ENCODE measurements at places on chromosomes 4 and X.
A peak's percentile ranks its signal among the peaks of the same experiment; 100 is the strongest.

DNA sequence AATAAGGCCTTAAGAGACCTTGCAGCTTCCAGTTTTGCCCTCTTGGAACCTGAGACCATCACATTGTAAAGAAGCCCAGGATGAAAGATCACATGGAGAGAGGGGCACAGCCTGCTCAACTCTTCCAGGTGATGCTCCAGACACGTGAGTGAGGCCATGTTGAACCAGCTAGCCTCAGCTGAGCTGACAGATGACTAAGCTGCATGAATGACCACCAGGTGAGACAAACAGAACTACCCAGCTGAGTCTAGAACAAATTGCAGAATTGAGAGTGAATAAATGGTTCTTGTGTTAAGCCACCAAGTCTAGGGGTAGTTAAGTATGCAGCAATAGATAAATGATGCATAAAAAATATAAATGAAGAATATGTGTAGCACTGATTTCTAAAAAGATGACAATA is 16.8 kb upstream of the GPR82 start:
- DNase-seq: no peak

- DNase-seq: no peak
Measured at GRCh38 chr4:123921339-123921738, 524.7 kb downstream of the SPRY1 start.

DNA sequence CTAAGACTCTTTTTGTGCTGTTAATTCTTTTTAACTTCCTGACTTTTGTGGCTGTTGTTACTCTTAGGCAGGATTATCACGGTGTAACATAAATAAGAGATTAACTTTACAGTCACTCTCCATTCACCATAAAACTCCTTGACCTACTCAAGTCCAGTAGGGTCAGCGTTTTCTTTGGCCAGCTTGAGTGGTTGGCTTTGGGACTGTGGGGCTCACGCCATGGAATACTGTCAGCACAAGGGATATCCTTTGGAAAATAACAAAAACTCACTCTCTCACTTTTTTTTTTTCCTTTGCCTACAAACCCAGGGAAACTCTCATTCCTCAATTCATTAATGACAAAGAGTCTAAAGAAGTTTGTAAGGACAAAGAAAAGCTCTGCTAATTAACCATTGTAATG is 89.4 kb upstream of the TLL1 start:
- no peak for DNase-seq

DNA sequence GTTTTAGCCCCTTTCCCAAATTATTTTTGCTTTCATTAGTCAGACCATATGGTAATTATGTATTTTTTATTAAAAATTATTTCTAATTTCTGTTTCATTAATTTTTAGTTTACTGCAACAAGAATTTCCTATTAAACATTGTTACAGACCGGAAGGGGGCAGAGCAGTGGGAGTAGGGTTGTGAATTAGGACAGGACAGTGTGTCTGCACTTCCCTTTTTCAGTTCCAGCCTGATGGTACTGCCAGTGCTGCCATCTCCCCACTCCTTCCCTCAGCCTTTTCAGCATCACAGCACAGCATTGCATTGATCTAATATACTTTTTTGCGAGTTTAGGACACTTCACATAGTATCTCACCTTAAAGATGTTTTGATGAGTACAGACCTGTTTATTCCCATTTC is 76.5 kb downstream of the STIM2 start:
- no peak for DNase-seq

GRCh38 chr4:145709843-145710242 is 29.9 kb downstream of the C4orf51 start:
- DNase-seq: peak; percentile 86

DNA sequence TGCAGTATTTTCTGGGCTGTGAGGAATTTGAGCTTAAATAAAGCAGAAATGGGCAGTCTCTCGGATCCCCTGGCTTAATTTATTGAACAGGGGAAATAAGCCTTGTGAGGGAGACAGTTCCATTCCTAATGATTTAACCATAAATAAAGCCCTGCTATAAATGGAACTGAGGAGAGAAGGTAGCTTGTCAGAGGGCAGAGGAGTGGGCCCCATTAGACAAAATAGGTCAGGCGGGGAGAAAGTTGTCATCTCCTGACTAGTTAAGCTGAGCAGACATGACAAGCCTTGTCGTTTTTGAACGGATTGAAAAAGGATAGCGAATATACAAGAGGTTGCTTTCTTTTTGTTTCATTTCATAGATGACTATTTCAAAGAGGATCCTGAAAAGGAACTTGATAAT is 39.3 kb downstream of the SMPX start:
- DNase-seq: no peak

DNA sequence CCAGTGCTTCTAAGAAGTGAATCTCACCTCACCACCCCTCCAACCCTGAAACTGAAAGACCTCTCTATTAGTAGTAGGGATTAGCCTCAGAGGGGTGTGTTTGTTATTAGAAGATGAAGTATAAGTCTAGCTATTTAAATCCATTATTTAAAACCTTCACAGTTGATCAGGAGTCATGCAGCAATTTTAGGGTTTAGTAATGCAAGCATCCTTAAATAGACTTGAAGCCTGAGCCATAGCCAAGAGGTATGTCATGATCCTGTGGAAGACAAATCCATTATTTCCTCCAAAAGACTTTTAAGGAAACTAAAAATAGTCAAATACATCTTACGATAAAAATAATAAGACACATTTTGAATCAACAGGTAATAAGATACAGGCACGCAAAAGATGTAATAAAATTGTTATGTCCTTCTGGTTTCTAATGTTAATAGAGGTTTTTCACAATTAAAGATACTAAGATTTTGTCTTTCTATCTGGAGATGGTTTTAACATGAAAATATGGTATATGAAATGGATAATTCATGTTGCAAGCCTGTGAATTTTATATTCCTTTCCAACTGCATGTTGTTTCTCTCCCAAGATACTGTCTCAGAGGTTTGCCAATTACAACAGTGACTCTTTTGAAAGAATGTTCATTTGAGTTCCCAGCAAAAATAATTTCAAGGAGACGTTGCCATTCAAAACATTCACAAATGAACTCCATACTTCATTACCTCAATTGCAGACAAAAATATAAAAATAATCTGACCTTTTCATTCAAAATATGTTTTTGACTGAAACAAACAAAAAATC is 68.0 kb downstream of the LUZP4 start:
- no peak for DNase-seq

- DNase-seq: peak; percentile 83
Measured at GRCh38 chr4:41257257-41257901, 651 bp downstream of the UCHL1 start.

- no peak for DNase-seq
Measured at GRCh38 chr4:174561560-174561959, 39.3 kb upstream of the HPGD start.

- no peak for DNase-seq
Measured at GRCh38 chrX:149491812-149492211, 13.3 kb downstream of the IDS start.

- DNase-seq: no peak
Measured at GRCh38 chrX:110315551-110315950, 2.3 kb downstream of the AMMECR1 start.

DNA sequence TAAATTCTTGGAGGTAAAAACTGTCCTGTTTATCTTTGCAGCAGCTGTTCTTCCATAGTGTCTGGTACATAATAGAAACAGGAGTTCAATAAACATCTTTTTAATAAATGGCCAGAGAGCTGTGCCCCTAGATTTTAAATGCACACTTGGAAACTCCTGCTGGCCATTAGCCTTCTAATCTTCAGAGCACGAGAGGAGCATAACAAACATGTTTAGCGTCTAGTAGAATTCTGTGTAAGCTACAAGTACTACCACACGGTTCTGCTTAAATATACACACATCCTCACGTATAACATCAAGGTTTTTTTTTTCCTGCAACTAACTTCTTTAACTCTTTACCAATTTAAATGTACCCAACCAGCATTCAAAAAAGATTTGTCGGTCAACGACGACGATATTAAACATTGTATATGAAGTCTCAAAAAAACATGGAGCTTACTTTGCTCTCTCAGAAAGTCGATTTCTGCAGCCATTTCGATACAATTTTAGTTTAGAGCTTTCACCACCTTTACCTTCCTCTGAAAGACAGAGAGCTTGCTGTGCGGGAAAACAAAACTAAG is 628 bp downstream of the SCLT1 start:
- DNase-seq: peak; percentile 7

DNA sequence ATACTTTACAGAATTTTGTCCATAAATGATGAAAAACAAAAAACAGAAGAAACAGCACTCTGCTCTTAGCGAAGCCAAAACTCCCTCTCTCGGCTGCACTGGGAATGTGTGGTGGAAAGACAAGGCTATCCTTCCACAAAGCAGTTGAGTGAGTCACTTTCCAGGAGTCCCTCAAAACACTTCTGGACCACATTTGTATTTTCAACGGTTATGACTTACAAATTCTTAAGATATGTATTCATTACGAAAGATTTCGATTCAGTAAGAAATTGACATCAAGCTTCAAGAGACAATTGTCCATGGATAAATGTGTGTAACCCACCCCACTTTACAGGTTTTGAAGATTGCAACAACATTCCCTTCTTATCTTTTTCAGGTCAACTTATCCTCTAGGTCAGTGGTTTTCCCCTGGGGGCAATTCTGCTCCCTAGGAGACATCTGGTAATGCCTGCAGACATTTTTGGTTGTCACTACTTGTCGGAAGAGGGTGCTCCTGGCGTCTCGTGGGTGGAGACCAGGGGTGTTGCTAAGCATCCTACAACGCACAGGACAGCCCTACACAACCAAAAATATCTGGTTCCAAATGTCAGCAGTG is 66.7 kb upstream of the MTNR1A start:
- DNase-seq: peak; percentile 68

DNA sequence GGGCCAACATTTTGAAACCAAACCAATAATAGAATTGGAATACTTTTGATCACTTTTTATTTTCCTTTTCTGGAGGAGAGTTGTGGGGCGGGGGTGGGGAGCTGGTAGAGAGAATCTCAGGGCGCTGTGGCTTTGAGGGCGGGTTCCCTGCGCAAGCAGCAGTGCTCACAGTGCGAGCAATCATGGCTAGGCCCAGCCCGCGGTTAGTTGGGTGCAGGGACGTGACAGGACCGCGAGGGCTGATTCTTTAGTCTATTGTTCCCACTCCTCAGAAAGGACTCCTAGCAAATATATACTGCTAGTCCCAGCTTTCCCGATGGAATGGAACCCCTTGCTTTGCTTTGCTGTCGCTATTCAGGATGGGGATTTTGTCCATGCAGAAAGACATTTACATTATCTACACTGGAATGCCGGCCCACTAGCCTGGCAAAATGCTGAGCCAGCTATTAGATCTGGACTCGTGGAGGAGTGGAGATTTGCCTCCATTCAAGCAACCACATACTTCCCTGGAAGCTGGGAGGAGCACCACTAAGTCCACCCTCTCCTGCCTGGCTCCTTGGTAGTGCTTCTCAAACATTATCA is 23.9 kb upstream of the APLN start:
- DNase-seq: no peak

- no peak for DNase-seq
Measured at GRCh38 chr4:123649250-123649644, 252.7 kb downstream of the SPRY1 start.

DNA sequence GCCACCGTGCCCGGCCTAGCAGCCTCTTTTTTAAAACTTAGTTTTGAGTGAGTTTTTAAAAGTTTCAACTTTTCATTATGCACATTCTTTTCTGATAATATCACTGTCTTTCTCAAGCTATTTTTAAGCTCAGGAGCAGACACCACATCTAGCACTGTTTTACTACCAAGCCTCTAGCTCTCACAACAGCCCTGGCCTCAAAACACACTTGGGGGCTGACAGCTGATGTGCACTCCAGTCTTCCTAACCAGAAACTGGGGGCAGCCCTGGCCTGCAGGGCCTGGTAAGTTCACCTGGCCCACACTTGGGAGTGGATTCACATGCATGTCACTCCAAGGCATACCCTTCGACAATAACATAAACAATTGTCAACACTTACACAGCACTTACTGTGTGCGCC is 34.0 kb downstream of the CENPU start:
- DNase-seq: peak; percentile 24

GRCh38 chrX:79366873-79367749 is at the start of gene ITM2A:
TSS of gene ITM2A (minus strand) at chrX:79367334. CDS start at chrX:79367215, 119 bp downstream.
- peak; percentile 8 for DNase-seq

GRCh38 chrX:130999360-130999759 is 58.8 kb upstream of the ARHGAP36 start:
- DNase-seq: no peak

DNA sequence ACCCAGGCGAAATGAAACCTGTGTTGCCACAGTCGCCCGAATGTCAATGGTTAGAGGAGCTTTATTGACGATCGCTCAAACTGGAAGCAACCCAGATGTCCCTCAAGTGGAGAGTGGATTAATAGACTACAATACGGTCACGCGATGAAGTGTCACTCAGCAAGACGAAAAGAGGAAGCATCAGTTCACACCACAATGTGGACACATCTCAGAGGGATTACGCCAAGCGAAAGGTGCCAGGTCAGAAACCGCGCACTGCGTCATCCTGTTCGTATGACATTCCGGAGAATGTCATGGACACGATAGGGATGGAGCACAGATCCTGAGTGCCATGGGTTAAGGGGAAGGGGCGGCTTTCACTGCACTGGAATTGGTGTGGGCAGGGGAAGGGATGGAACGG is 111.7 kb downstream of the HMX1 start:
- DNase-seq: no peak

DNA sequence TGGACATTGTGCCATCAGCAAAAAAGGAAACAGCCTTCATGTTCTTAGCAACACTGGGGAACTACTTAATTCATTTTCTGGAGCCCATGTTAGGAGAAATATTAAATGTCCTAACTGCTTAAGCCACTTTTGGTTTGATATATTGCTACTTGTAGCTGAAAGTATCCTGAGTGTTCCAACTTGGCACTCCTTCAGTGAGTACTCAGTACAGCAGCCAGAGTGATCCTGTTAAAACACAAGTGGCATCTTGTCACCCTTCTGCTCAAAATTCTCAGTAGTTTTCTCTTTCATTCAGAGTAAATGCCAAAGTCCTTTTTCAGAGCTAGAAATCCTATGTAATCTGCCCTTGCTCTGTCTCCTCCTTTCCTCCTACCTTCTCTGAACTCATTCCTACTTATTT is 522.0 kb downstream of the GRID2 start:
- no peak for DNase-seq

DNA sequence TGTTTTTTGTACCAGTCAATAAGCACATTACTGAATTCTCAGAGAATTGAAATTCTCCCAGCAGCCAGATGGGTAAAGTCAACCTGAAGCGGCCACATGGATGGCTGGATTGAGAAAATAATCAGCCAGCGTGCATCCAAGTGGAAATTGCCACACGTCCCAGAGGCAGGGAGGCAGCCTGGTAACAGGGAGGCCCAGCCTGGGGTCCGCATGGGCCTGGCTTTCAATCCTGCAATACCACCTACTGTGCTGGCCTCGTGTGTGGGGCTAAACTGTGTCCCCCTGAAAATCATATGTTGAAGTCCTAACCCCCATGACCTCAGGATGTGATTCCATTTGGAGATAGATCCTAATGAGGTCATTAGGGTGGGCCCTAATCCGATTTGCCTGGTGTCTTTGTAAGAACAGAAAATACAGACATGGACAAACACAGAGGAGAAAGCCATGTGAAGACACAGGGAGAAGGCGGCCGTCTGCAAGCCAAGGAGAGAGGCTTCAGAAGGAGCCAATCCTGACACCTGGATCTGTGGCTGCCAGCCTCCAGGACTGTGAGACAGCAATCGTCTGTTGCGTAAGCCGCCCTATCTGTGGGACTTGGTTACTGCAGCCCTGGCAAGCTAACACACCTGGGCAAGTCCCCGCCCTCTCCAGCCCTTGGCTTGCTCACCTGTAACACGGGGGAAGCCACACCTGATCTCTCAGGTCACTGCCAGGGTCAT is 90.3 kb downstream of the JAKMIP1 start:
- no peak for DNase-seq

GRCh38 chrX:134570899-134571298 is 87.4 kb downstream of the PLAC1 start:
- DNase-seq: no peak

Measured in foreskin fibroblast (primary cell).